Right renal cortex interstitium (tissue), 3 donors: ENCODE measurements at places on chromosomes 2 and 18. TPM values are rescaled to one million over a fixed set of nuclear protein-coding genes. Genes with fewer than 3 reads are reported as not detected.

Gene DLX1
- not detected for polyA plus RNA-seq

GRCh38 chr2:159832026-159832425, 34.0 kb upstream of the CD302 start:
- no peak for DNase-seq

Gene CIB4
- polyA plus RNA-seq, result 0.92 TPM

DNA sequence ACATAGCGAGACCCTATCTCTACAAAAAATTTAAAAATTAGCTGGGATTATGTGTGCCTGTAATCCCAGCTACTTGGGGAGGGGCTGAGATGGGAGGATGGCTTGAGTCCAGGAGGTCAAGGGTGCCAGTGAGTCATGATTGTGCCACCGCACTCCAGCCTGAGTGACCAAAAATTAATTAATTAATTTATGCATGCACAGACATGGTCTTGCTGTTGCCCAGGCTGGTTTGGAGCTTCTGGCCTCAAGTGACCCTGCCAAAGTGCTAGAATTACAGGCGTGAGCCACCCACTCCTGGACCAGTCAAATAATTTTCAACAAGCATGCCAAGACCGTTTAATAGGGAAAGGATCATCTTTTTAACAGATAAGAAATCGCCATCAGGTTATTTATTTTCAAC, 57.7 kb upstream of the TFCP2L1 start:
- DNase-seq, result no peak

Gene SMARCAL1
- polyA plus RNA-seq, result 27.8 TPM

DNA sequence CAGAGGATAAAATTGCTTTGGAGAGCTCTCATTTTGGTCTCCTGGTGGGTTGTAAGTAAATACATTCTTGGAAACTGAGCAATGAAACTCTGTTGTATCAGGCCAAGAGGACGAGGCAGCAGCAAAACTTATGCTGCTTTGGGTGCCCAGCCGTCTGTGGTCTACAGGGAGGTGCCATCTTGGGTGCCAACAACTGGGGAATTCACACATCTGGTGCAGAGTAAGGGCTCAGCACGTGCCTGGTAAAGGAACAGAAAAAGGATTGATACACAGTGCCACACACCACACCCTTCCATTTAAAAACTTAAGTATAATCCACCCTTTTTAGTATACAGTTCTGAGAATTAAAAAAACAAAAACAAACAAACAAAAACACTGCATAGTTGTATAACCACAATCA, 221.9 kb downstream of the TSN start:
- DNase-seq, result no peak

Gene KANSL3
- polyA plus RNA-seq, result 54.2 TPM

GRCh38 chr2:95063086-95063958, 37.8 kb downstream of the MAL start:
- no peak for DNase-seq

Gene UPP2
- polyA plus RNA-seq, result 3.0 TPM

GRCh38 chr2:169966454-169966853, 139.2 kb downstream of the UBR3 start:
- DNase-seq, result peak; percentile 23

DNA sequence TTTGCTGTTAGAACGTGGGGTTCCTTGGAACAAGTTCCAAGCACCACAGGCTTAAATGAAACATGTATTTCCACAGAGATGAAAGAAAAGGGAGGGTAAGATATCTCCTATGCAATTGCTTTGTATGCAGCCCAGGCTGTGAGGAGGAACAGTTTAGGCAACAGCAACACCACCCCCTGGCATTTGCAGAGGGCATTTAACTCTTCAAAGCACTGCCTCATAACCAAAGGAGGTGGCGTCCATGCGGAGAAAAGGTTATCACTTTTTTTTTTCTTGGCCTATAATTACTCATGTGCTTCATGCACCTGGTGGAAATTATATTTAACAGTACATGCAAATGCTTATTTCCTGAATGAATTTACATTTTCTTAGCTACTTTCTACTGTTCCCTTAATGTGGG, 286.0 kb downstream of the LPIN1 start:
- no peak for DNase-seq

- no peak for DNase-seq
Observed at GRCh38 chr2:47029737-47030524, 114.3 kb upstream of the MCFD2 start.

DNA sequence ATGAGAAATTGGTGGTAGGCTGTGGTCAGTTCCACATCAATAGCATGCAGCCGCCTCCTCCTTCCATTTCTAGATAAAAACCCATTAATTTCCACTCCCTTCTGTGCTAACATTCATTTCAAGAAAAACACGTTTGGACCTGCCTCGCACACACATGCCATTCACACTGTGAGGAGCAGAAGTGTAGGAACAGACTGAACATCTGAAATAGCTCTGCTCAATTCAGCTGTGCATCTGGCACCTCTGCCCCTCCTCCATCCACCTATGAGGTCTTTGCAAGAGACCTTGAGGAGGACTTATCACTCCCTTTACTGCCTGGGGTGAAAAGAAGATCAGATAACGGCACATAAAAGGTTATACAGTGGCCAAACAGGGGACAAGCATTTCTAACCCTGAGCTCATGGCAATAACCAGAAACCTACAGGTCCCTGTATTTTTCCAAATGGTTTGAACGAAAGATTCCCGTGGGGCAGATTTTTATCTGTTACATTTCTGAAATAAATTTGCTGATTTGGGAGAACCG, 30.8 kb upstream of the LRP2 start:
- DNase-seq, result no peak

DNA sequence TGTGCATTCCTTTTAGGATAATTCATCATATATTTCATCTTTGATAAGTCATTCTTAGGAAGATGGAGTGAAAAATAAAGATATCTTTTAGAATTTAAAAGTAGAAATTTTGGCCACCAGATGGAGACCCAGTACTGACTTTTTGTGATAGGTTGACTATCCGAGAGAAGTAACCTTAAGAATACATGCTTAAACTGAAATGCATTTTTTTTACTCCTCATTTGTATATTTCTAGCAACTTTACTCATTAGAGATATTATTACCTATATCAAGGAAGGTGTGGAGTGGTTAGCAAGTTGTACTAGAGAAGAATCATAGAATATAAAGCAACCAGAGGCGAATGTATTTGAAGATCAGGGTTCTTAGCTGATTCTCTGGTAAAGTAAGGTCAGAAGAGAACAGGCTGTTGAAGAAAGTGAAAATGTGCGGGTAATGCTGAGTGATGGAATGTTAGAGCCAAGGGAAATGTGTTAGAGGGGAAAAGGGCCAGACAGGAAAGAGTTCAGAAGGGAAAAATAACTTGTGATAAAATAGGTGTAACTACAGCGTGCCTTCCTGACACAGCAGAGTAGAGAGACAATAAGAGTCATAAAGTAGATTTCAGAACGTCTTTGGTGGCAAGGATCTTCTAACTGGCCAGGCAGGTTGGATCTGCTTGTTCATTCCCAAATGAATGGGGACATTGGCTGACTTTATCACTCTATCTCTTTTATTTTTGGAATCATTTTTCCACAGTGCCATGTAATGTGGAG, 52.3 kb downstream of the TDRD15 start:
- peak; percentile 10 for DNase-seq

DNA sequence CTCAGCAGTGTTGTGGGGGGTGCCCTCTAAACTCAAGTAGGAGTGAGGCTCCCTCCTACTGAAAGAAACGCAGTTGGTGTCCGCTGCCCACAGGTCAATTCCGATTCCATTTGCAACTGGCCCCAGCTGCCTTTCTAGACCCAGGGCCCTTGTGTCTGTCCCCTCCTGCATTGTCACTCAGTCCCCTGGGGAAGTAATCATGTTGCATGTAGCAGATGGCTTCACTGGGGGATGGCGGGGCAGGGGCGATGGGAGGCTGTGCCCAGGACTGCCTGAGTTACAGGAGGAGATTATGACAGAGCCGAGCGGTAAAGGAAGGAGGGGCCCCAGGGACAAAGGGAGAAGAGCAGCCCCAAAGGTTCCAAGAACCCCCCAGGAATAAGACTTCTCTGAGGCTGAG, 62.5 kb upstream of the SH3RF3 start:
- DNase-seq, result no peak

DNA sequence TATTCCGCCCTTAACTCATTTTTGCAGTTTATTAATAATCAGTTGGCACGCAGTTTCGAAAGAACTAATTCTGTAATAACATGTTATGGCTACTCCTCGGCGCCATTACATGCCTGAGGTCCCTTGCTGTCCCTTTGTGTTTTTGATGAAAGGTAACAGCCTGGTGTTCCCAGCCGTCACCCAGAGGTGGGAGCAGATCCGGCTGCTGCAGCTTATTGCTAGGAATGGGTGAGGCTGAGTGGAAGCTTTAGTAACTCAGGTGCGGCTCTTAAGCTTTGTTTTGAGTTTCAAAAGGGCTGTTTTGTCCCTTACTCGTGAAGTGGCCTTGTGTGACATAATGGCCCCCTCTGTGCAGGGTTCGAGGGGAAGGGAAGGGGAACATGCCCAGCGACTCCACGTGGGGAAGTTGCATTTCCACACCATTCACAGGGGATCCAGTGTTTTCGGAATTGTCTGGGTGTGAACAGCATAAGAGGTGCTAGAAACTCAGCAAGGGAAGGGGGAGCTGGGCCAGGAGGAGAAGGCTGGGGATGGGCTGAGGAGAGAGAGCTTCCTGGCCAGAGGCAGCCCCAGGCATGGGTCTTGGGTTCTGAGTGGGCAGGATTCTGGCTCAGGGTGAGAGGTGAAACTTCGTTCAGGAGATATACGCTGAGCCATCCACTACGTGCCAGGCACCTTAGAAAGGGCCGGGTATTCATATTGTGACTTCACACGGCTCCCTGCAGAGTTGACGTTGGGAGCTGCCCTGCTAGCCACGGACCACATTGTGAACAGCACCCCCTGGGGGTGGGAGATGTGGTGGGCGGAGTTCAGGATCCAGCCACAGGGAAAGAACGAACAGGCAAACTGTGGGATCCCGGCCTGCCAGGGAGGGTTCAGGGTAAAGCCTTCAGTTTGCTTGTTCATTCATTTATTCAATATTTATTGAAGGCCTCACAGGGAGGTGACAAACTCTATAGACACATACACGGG, 84.4 kb downstream of the TGOLN2 start:
- no peak for DNase-seq

DNA sequence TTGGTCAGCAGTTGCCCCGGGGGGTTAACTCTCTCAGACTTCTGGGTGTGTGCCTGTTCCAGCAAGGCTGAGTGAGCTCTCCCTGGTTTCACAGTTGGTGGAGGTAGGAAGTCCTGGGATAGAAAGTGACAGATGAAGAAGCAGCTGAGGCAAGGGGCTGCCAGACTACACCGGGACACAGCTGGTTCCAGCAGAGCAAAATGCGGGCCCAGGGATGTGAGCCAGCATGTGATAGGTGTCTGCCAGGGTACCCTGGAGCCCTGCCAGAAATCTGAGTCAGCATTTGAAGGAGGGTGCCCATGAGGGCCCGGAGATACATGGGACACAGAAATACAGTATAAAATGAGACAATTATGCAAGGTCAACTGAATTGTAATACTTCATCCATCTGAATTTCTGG, 79.3 kb upstream of the LGALSL start:
- no peak for DNase-seq
